ENCODE measurements at places on chromosomes 7 and 10.

DNA sequence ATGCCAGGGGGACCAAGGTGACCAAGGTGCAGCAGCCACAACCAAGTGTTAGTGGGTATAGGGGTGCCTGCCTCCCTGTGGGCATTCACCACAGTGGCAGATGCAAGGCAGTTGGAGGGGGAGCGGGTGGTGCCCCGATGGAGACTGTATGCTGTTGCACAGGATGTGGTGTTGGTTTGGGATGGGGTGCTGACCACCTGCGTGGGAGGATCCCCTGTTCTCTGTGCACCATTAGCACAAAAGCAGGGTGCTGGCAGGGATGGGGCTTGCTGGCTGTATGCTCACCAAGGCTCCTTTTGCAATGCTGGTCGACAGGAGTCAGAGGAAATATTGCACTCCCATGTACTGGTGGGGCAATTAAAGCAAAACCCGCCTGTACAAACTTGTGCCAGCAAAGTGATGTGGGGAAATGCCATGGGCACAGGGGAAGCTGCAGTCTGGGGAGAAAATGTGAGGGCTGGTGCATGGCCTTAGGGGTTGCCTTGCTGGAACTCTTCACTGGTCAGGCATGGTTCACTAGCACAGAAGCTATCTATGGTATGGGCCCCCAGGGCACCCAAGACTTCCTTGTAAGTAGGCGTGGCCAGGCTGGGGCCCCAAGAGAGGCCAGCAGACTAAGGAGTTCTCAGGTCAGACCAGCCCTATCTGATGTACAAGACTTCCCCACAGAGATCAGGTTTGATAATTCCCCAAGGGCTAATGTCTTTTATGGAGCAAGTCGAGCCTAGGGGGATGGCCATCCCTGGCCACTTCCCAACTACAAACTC is 51.9 kb upstream of the GNAT3 start:
- no peak for DNase-seq

DNA sequence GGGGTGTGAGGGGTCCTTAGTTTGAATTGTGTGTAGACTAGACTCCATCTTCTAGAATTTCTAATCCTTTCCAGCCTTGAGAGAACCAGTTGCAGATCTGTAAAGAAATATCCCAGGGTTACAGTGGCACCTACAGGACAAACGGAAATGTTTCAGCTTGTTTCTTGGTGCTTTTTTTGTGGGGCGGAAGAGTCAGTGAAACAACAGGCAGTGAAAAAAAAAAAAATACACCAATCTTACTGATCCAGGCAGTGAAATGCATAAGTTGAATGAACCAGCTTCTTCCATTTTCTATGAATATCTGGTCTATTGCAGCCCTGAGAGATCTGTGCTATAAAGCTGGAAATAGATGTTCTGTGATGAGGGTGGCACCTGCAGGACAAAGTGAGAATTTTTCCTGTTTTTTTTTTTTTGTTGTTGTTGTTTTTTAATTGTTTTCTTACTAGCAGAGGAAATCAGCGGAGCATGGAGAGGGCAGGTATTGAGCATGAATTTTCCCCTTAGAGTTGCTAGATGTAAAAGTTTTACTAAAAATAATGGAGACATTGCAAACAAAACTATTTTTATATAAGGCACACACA is 81.9 kb upstream of the DYNC1I1 start:
- no peak for DNase-seq

DNA sequence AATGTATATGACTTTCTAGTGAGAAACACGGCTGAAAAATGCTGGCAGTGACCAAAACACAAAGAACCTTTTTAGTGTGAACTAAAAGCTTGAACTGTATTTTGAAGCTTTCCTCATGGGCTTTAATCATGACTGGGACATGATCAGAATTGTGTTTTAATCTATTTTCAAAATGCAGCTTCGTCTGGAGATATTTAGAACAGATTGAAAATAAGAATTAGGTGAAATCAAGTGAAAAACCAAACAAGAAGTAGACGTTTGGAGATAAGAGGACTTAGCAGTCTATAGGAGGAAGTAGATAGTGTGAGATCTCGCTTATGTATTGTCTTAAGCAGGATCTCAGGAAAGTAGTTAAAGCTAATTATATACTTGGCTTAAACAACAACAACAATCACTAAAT is 865.4 kb upstream of the MBL2 start:
- no peak for DNase-seq

- DNase-seq, result no peak
These were observed 430.3 kb downstream of the KCNMA1 start for GRCh38 chr10:77207182-77207827.

- DNase-seq, result no peak
These were observed 192.2 kb upstream of the HPS1 start for GRCh38 chr10:98638920-98639319.

- DNase-seq, result no peak
These were observed 9.6 kb downstream of the UBTD1 start for GRCh38 chr10:97508342-97508741.

DNA sequence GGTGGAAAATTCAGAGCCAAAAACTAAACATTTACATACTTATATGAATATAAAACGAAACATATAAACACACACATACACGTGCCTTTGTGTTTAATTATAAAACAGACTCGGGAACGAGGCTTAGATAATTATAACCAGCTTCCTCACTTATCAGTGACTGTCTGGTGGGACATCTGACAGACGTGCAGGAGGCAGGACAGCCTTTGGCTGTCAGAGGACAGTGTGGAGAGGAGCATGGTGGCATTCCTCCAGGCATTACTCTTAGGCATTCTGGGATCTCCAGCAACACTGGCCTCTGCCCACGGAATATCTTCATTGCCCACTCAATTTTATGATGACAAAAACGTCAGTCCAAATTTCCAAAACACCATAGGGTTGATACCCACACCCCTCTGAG is 262.2 kb upstream of the NFE2L3 start:
- no peak for DNase-seq

DNA sequence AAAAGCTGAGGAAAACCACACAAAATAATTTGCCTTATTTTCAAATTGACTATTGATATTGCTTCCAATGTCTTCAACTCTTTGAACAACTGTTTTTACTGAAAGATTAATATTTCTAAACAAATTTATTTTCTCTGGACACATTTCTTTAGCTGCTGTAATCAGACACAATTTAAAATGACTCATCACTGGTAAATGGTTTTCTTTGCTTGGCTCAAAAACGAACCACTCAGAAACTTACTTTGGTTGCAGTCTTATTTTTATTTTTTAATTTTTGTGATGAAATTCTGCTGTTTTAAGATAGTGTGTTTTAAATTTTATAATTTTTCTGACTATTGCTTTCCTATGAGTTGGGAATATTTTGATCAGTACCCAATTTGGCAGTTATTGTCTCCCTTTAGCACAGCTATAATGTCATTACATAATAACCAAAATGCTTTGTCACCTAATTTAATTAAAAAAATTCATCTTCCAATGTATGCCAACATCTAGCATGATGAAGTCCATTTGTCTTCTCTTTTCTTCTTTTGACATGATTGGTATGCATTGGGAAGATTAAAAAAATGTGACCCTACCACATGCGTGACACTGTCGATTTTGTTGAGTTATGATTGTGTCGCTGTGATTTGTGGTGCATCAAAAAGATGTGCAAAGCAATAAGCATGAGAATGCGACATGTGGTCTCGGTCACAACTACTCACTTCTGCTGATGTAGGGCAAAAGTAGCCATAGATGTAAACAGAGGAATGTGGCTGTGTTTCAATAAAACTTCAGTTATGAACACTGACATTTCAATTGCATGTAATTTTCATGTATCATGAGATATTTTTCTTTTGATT is 222.3 kb downstream of the SUGCT start:
- no peak for DNase-seq

DNA sequence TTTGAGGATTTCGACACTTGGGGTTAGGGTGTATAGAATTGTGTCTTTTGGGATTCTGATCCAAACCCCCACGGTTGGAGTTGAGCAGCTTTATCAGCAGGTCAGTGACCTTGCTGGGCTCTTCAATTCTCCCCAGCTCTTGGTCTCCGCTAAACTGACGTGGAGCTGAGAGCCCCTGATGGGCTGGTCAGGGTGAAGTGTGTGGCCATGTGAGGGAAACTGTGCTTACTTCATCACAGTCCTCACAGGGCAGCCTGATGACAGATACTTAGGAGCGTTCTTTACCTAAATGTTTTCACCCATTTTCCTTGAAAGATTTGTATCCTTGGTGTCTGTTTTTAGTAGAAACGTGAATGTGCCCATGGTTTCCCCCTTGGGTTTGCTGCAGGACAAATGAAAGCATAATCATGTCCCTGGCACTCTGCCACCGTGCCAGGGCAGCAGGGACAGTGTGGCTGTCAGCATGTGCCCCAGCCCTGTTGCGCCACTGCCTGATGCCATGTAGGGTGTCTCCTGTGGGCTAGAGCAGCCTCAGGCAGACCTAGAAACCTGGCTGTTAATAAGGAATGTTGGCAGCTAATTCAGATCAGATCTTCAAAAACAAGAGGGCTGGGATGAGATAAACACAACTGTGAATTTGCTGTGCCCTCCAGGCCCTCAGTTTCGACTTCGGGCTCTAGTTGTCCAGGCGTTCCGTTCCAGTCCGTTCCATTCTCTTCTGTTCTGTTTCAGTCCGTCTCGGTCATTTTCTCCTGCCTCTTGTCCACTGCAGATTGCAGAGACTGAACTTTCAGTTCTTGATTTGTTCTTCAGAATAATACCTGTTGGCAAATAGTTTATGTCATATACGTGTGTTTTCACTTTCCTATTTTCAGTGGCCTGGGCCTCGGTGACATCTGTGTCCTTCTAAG is 96.8 kb downstream of the TRRAP start:
- no peak for DNase-seq
